ENCODE measurements at places on chromosomes 11 and 22.

GRCh38 chr11:21142007-21142406, 472.6 kb downstream of the NELL1 start:
- no peak for DNase-seq

DNA sequence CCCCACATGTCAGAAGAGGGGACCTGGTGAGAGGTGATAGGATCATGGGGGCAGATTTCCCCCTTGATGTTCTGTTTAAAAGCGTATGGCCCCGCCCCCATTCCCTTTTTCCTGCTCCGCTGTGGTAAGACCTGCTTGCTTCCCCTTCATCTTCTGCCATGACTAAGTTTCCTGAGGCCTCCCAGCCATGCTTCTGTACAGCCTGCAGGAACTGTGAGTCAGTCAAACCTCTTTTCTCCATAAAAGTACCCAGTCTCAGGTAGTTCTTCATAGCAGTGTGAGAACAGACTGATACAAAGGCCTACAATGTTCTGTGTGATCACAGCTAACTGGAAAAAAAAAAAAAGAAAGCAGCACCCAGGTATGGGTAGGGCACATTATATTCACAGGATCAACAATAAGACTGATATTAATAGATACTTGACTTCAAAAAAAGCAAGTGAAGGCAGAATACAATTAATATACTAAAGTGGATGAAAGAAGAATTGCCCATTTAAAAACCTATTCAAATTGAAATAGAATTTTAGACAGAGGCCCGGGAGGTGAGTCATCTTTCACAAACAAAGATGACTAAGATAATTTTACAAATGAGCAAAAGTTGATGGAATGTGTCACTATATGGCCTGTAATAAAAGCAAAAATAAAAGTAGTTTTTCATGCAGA, 1.7 kb upstream of the OR52K1 start:
- DNase-seq = no peak

GRCh38 chr11:17794981-17795380, 60.4 kb downstream of the KCNC1 start:
- DNase-seq = no peak

GRCh38 chr11:2480874-2481220, 36.0 kb downstream of the KCNQ1 start:
- no peak for DNase-seq

DNA sequence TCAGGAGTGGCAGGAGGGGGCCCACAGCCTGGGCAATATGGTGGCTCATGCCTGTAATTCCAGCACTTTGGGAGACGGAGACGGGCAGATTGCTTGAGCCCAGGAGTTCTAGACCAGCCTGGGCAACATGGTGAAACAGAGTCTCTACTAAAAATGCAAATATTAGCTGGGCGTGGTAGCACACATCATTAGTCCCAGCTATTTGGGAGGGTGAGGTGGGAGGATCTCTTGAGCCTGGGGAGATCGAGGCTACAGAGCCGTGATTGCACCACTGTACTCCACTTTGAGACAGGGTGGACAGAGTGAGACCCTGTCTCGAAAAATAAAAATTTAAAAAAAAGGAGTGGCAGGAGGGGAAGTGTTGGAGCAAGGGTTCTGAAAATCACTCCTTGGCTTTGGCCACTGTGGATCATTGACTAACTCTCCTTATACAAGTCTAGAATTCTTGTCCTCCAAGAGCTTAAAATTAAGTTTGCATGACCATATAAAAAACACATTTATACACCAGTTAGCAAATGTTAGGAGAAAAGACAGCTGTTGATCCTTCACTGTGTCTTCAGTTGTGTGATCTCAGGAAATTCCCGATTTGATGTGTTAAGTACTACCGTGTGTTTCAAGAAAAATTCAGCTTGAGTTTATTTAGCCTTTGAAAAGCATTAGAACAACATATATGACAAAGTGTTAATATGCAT, 2.3 kb upstream of the WEE1 start:
- no peak for DNase-seq

- DNase-seq = no peak
Measured at GRCh38 chr22:35140879-35141745, 75.2 kb downstream of the ISX start.

GRCh38 chr11:15705891-15706290, 591.2 kb downstream of the INSC start:
- DNase-seq = no peak

DNA sequence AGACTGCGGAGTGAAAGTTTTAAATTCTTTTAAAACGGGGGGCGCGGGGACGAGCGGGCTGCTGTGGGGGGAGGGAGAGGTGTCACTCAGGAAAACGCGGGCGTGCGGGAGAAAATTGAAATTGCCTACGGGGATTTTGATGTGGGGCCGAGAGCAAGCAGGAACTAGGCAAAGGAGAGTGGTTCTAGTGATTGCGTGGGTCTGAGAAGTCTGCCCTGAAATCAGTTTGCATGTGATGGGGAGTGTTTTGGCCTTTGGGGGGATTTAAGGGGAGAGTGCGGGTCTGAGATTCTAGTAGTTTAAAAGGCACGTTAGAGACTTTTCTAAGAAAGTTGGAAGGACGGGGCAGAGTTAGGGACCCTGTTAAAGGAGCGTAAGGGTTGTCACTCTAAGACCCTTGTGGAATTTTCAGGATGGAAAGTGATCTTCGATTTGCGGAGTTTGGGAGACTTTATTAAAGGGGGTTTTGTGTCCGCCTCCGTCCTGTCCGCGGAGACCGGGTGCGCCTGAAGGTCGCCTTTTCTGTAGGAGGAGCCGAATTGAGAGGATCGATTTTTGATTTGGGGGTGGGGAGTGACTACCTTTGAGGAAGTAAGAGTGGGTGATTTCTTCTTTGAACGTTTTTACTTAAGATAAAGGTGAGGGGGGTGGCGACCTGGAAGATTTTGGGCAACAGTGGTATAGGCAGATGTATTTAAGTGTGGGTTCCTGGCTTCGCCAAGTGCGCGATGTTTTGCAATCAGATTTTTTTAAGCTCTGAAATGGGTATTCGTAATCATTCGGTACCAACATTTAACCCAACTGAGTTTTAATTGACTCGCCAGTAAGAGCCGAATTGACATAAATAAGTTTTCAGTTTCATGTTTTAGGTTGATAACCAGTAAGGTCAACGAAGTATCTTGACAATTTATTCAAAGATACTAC, 1.1 kb downstream of the EED start:
- peak; percentile 51 for DNase-seq

GRCh38 chr22:45831394-45831793, 145.6 kb downstream of the WNT7B start:
- DNase-seq = no peak

- peak; percentile 87 for DNase-seq
Measured at GRCh38 chr11:124762105-124762623, at the start of gene ESAM. Gene ESAM (minus strand): TSS chr11:124762290. CDS start chr11:124762154, 136 bp downstream.

GRCh38 chr11:116171271-116172140, 601.3 kb downstream of the BUD13 start:
- DNase-seq = no peak

- peak; percentile 10 for DNase-seq
Measured at GRCh38 chr11:1862588-1863351, 9.9 kb downstream of the LSP1 start.
